ENCODE measurements at places on chromosomes 13 and 19.

GRCh38 chr13:94667190-94667589 is 45.2 kb downstream of the SOX21 start:
- H3K27me3 ChIP-seq = no peaks in the 10 kb centered on the region
- no peak for DNase-seq
- no peak overlapping the region for H3K4me3 ChIP-seq

- H3K4me3 ChIP-seq = no peak overlapping the region
- no peak overlapping the region for H3K27ac ChIP-seq
- no peaks in the 10 kb centered on the region for H3K36me3 ChIP-seq
- H3K4me1 ChIP-seq = peaks cover 17% of the 10 kb centered on the region
Measured at GRCh38 chr13:29763436-29764180, 86.8 kb downstream of the UBL3 start.

- H3K36me3 ChIP-seq = no peaks in the 10 kb centered on the region
- peaks cover 17% of the 10 kb centered on the region for H3K27me3 ChIP-seq
- no peak for DNase-seq
Measured at GRCh38 chr19:13859361-13859880, 17.5 kb upstream of the NANOS3 start.

GRCh38 chr19:21022996-21023395 is 2.5 kb downstream of the ZNF430 start:
- peaks cover 6% of the 10 kb centered on the region for H3K36me3 ChIP-seq
- no peak overlapping the region for H3K27ac ChIP-seq
- H3K4me1 ChIP-seq = no peaks in the 10 kb centered on the region
- no peak for DNase-seq

GRCh38 chr19:15402411-15403150 is 16.2 kb downstream of the AKAP8L start:
- no peak for DNase-seq
- no peak overlapping the region for H3K27ac ChIP-seq
- no peaks in the 10 kb centered on the region for H3K4me1 ChIP-seq
- no peak overlapping the region for H3K4me3 ChIP-seq

GRCh38 chr19:43779147-43779819 is 1.5 kb downstream of the KCNN4 start:
- DNase-seq = no peak
- H3K4me3 ChIP-seq = no peak overlapping the region
- no peaks in the 10 kb centered on the region for H3K27me3 ChIP-seq
- no peak overlapping the region for H3K27ac ChIP-seq
- no peaks in the 10 kb centered on the region for H3K36me3 ChIP-seq

DNA sequence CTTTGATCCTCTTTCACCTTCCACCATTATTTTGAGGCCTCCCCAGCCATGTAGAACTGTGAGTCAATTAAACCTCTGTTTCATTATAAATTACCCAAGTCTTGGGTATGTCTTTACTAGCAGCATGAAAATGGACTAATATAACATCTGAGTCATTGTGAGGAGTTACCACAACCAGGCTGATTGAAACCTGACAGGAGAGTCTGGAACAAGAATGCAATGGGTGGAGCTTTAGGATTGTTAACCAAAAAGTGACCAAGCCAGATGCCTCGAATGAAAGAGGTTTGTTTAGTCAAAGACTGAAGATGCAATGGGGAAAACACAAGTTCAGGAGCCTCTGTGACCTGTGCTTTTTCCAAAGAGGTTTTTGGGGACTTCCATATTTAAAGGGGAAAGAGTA is 659.0 kb downstream of the SLITRK6 start:
- no peak for DNase-seq
- H3K36me3 ChIP-seq = no peaks in the 10 kb centered on the region
- no peak overlapping the region for H3K27ac ChIP-seq
- no peak overlapping the region for H3K4me3 ChIP-seq

DNA sequence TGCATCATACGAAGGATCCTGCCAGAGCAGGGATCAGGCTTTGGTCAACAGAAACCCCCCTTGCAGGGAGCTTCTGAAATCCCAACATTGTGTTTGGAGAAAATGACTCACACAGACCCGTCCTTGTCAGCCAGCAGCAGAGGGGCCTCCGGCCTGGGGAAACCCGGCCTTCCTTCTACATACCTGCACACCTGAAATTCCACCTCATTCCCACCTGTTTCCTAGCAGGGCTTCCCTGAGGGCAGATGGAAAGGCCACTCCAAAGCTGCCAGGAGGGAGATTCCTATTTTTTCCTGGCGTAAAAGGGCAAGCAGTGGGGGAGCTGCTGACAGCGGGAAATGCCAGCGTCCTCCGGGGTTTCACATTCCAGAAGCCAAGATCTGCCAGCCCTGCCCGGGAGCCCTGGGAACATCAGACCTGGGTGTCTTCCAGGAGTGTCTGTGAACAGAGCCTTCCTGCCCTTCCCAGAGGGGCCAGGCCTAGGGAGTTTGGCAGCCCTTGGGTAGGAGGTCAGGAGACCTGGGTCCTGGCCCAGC is 3.0 kb upstream of the IGFL1 start:
- no peak for DNase-seq
- H3K36me3 ChIP-seq = no peaks in the 10 kb centered on the region
- H3K4me3 ChIP-seq = no peak overlapping the region
- no peak overlapping the region for H3K27ac ChIP-seq
- no peaks in the 10 kb centered on the region for H3K4me1 ChIP-seq

DNA sequence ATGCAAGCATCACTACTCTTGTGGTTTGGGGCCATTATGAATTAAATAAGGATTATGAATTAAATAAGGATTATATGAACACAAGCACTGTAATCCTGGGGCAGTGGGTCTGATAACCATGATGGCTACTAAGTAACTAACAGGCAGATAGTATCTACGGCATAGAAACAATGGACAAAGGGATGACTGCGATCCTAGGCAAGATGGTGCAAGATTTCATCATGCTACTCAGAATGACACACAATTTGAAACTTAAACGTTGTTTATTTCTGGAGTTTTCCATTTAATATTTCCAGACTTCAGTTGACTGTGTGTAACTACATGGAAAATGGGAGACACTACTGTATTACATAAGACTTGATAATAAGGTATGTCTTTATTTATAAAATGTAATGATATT is 15.1 kb downstream of the KCNRG start:
- no peaks in the 10 kb centered on the region for H3K36me3 ChIP-seq
- H3K4me1 ChIP-seq = peaks cover 22% of the 10 kb centered on the region
- no peaks in the 10 kb centered on the region for H3K27me3 ChIP-seq
- no peak for DNase-seq

- no peak overlapping the region for H3K27ac ChIP-seq
- no peak overlapping the region for H3K4me3 ChIP-seq
- H3K4me1 ChIP-seq = no peaks in the 10 kb centered on the region
Measured at GRCh38 chr13:39209731-39210531, 171.7 kb downstream of the NHLRC3 start.

GRCh38 chr19:2469102-2469914 is 6.6 kb upstream of the GADD45B start:
- DNase-seq = peak; percentile 90
- H3K36me3 ChIP-seq = no peaks in the 10 kb centered on the region
- no peaks in the 10 kb centered on the region for H3K27me3 ChIP-seq
- H3K4me3 ChIP-seq = no peak overlapping the region
- H3K4me1 ChIP-seq = peaks cover 14% of the 10 kb centered on the region

GRCh38 chr19:5966215-5966614 is 11.7 kb downstream of the RANBP3 start:
- no peaks in the 10 kb centered on the region for H3K27me3 ChIP-seq
- no peak overlapping the region for H3K4me3 ChIP-seq
- 0 out of 2 replicates have a peak, but pooled peaks cover 3% of the 10 kb centered on the region for H3K36me3 ChIP-seq
- no peak for DNase-seq

GRCh38 chr13:85379433-85379832 is 419.8 kb downstream of the SLITRK6 start:
- no peaks in the 10 kb centered on the region for H3K27me3 ChIP-seq
- peak; percentile 63 for DNase-seq
- H3K4me3 ChIP-seq = no peak overlapping the region
- H3K4me1 ChIP-seq = peaks cover 6% of the 10 kb centered on the region
- H3K36me3 ChIP-seq = no peaks in the 10 kb centered on the region

DNA sequence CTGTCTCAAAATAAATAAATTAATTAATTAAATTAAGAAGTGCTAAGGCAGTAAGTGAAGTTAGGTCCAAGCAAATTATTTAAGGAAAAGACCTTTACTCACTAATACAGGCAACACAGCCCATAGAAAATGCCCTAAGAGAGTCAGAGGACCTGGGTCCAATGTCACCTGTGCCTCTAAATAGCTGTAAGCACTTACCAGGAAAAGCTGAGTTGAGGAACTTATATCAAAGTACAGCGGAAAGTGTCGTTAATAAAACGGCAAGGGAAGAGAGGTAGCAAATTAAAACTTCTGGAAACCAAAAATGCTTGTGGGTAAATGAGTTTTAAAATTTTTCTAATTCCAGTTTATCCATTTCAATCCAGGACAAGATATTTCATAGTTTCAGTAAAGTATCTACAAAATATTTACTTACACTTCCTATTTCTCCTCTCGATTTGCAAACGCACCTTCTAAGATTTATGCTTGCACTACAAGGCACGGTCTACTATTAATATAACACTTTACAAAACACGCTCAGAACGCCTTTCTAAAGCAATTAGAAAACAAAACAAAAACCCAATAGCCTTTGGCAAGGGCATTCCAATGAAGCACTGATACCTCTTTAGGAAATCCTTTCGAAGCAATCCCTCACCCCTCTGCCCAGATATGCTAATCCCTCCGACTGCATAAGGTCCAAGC is 963 bp downstream of the VPS36 start:
- H3K4me3 ChIP-seq = peak overlapping the region; percentile 89
- H3K36me3 ChIP-seq = no peaks in the 10 kb centered on the region
- H3K27ac ChIP-seq = peak overlapping the region; percentile 62
- peak; percentile 9 for DNase-seq
- H3K27me3 ChIP-seq = no peaks in the 10 kb centered on the region

DNA sequence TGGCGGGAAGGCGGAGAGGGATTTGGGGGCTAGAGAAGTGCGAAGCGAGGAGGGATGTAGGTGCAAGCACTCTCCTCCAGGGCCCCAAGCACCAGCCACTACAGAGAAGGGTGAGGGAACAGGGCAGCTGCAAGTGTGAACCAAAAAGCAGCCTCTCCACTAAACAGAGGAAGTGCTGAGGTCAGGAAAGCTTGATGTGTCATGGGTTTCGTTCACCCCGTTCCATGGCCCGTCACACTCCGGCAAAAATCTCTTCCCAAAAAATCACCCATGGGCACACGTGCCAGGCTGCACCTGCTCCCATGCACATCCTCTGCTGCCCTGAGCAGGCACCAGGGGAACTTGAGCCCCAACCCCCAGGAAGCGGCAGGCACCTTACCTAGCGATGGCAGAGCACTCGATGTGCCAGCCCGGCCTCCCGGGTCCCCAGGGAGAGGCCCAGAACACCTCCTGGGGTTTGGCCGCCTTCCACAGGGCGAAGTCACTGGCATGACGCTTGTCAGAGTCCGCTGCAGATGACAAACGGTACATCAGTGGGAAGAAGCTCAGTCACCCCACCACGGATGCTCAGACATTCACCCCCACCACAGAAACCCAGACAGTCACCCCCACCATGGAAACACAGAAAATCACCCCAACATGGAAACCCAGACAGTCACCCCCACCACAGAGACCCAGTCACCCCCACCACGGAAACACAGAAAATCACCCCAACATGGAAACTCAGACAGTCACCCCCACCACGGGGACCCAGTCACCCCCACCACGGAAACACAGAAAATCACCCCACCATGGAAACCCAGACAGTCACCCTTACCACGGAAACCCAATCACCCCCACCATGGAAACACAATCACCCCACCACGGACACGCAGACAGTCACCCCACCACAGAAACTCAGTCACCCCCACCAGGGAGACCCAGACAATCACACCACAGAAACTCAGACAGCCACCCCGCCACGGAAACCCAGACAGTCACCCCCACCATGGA is 29.0 kb downstream of the CARS2 start:
- H3K36me3 ChIP-seq = no peaks in the 10 kb centered on the region
- no peaks in the 10 kb centered on the region for H3K27me3 ChIP-seq
- peak overlapping the region; percentile 86 for H3K27ac ChIP-seq
- 0 out of 2 replicates have a peak, but pooled peaks cover 5% of the 10 kb centered on the region for H3K4me1 ChIP-seq
- DNase-seq = peak; percentile 19

DNA sequence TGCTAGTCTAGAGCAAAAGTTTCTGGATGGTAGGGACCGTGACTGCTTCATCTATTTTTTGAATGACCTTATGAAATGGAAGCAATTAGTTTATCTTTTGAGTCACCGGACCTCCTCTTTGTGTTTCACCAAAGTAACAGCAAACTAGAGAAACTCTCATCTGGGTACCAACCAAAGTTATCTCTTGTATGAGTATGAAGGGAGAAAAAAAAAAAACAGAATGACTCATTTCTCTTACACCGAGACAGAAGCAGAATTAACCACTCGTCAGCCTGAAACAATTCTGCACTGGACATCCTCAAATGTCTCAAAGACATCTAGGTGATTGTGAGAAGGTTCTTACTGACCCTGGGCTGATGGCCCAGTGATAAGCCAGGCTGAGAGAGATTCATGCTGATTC is 18.3 kb downstream of the ZNF100 start:
- no peaks in the 10 kb centered on the region for H3K36me3 ChIP-seq
- no peaks in the 10 kb centered on the region for H3K27me3 ChIP-seq
- no peak overlapping the region for H3K4me3 ChIP-seq
- DNase-seq = no peak

- no peak overlapping the region for H3K4me3 ChIP-seq
- DNase-seq = no peak
- no peaks in the 10 kb centered on the region for H3K36me3 ChIP-seq
- no peaks in the 10 kb centered on the region for H3K27me3 ChIP-seq
Measured at GRCh38 chr13:67916650-67917049, 686.5 kb upstream of the PCDH9 start.

DNA sequence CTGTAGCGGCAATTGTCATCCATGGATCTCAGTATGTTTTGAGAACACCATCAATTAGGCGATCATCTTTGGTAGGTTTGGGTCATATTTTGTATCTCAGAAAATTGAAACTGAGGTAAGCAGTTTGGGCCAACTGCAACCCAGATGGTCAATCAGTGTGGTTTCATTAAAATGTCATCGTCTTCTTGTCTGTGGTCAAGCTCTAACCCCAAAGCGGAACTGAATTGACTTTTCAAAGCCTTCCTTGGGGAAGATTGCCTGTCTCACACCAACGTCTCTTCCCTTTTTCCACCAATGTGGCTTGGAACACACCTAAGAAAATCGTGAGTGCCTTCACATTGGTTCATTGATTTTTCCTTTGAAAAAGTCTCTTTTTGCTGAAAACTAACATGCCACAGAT is 56.3 kb upstream of the UBAC2 start:
- no peaks in the 10 kb centered on the region for H3K36me3 ChIP-seq
- H3K27me3 ChIP-seq = 0 out of 2 replicates have a peak, but pooled peaks cover 4% of the 10 kb centered on the region
- H3K4me3 ChIP-seq = no peak overlapping the region

GRCh38 chr19:46082728-46083050 is 41.8 kb downstream of the IGFL3 start:
- no peak overlapping the region for H3K4me3 ChIP-seq
- H3K27ac ChIP-seq = no peak overlapping the region
- no peak for DNase-seq
- H3K4me1 ChIP-seq = peaks cover 5% of the 10 kb centered on the region
- H3K27me3 ChIP-seq = peaks cover 60% of the 10 kb centered on the region

All from MM.1S (cell line).